ENCODE measurements at places on chromosomes 12 and 14.

DNA sequence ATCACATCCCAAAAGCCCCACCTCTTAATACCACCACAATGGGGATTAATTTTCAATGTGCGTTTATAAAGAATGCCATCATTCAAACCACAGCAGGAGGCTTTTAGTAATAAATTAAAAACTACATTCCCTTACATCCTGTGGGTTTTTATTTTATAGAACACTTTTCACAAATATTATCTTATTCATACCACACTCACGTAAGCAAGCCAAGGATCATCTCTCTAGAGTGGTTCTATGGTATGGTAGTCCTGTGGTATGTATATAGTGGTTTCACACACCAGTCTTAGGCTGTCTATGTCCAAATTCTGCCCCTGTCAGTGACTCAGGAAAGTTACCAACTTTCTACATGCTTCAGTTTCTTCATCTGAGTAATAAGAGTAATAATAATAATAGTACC lies 100.2 kb downstream of the GALC start:
- no peak for DNase-seq

DNA sequence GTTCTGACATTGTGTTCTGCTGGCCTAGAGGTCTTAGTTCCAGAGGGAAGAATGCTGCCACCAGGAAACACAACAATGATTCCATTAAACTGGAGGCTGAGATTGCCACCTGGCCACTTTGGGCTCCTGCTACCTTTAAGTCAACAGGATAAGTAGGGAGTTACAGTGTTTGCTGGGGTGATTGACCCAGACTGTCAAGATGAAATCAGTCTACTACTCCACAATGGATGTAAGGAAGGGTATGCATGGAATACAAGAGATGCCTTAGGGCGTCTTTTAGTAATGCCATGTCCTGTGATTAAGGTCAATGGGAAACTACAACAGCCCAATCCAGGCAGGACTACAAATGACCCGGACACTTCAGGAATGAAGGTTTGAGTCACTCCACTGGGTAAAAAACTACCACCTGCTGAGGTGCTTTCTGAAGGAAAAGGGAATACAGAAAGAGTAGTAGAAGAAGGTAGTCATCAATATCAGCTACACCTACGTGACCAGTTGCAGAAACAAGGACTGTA lies 852.6 kb downstream of the LRFN5 start:
- DNase-seq = no peak

DNA sequence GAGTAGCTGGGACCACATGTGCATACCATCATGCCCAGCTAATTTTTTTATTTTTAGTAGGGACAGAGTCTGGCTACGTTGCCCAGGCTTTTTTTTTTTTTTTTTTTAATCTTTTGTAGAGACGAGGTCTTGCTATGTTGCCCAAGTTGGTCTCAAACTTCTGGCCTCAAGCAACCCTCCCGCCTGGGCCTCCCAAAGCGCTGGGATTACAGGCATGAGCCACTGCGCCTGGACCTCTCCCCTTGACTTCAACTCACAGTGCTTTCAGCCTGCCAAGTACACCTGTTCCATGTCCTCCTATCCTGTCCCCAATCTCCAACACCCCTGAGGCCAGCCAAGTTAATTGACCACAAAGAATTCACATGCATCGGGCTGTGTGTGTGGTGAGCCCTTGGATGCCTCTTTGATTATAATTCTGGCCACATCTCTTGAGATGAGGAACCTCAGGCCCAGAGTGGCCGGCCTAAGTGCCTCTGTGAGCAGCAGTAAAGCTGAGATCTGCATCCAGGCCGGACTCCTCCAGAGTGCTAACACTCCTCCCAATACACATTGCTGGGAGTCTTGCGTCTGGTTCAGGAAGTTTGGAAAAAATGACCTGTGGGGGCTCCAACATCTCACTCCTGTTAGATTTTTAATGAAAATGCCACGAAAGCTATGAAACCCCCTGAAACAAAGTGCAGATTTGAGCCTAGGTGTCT lies 6.8 kb downstream of the RAB35 start:
- no peak for DNase-seq

GRCh38 chr12:114396153-114396868 lies 9.6 kb downstream of the TBX5 start:
- DNase-seq = peak; percentile 80

GRCh38 chr14:25472700-25473099 lies 422.8 kb upstream of the STXBP6 start:
- no peak for DNase-seq

GRCh38 chr14:87082917-87083316 lies 910.1 kb downstream of the GALC start:
- DNase-seq = no peak

GRCh38 chr12:70966046-70966445 lies 45.5 kb upstream of the PTPRR start:
- DNase-seq = no peak

DNA sequence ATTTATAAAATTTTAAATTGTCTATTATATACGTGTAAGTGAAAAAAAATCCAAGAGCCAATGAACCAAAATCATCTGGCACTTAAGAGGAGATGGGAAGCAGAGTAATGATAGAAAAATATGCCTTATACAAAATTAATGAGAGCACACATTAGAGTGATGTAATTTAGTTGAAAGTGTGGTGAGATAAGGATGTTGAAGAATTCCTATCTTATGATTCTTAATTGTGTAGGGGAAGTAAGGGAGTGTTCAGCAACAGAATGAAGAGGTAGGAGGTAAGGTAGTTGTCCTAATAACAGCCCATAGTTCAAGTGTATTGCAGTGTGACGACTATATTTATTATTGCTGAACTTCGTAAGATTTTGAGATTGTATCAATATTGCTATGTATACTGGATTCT lies 843.4 kb upstream of the FLRT2 start:
- DNase-seq = no peak

GRCh38 chr12:104533134-104533533 lies 76.4 kb downstream of the CHST11 start:
- DNase-seq = no peak
